ENCODE measurements at places on chromosomes 1 and 21.

- DNase-seq: no peak
- no peaks in the 10 kb centered on the region for H3K27me3 ChIP-seq
- no peak overlapping the region for H3K4me3 ChIP-seq
- H3K27ac ChIP-seq: no peak overlapping the region
- no peaks in the 10 kb centered on the region for H3K4me1 ChIP-seq
- no peaks in the 10 kb centered on the region for H3K36me3 ChIP-seq
Observed at GRCh38 chr1:83083589-83084224, 915.2 kb downstream of the TTLL7 start.

DNA sequence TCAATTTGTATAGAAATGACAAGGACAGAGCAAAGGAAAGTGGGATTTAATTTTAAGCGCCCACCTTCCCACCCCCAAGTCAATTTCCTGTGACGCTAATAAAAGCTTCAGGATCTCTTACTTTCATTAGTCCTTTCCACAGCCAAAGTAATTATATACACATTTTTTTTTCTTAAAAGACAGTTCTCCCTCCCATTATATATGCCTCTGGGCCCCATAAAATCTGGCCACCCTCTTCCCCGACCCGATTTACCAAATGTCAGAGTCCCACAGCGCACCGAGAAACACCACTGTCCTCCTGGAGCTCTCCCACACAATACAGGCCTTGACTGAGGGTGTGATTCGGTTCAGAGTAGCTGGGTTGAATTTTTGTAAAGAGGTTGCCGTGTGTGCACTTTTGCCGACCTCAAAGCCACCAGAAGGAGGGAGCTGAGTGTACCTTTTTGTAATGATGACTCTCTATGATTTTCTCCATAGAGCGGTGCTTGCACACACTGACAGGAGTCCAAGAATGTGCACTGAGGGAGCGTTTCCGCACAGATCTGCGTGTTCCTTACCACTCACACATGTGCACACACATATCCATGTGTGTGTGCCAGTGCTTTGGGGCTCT, 26.2 kb upstream of the IL10 start:
- H3K4me3 ChIP-seq: no peak overlapping the region
- no peaks in the 10 kb centered on the region for H3K27me3 ChIP-seq
- H3K36me3 ChIP-seq: no peaks in the 10 kb centered on the region
- DNase-seq: no peak
- no peak overlapping the region for H3K27ac ChIP-seq
- peaks cover 17% of the 10 kb centered on the region for H3K4me1 ChIP-seq

DNA sequence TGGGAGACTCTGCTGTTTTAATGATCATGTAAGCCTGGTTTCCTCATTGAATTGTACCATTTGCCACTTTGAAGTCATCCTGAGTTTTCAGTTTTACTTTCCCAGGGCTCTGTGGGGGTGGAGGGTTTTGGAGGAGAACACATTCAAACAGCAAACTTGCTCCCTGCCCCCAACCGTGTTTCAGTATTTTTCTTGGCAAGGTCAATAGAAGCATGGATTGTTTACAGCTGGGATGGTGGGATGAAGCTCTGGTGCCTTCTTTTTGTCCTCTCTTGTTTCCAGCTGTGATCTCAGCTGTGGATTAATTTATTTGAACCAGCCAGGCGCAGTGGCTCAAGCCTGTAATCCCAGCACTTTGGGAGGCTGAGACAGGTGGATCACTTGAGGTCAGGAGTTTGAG, 54.3 kb upstream of the SERBP1 start:
- no peaks in the 10 kb centered on the region for H3K4me1 ChIP-seq
- no peak overlapping the region for H3K27ac ChIP-seq
- H3K4me3 ChIP-seq: no peak overlapping the region
- no peaks in the 10 kb centered on the region for H3K27me3 ChIP-seq

- no peak overlapping the region for H3K27ac ChIP-seq
- H3K36me3 ChIP-seq: no peaks in the 10 kb centered on the region
- no peaks in the 10 kb centered on the region for H3K27me3 ChIP-seq
- H3K4me1 ChIP-seq: no peaks in the 10 kb centered on the region
- DNase-seq: no peak
Observed at GRCh38 chr1:248343451-248343850, 5.1 kb upstream of the OR14C36 start.

GRCh38 chr1:244341455-244342450, 110.0 kb downstream of the ADSS2 start:
- no peak overlapping the region for H3K4me3 ChIP-seq
- no peaks in the 10 kb centered on the region for H3K27me3 ChIP-seq
- DNase-seq: no peak
- H3K27ac ChIP-seq: no peak overlapping the region
- H3K4me1 ChIP-seq: no peaks in the 10 kb centered on the region
- H3K36me3 ChIP-seq: no peaks in the 10 kb centered on the region

- H3K27ac ChIP-seq: no peak overlapping the region
- no peak for DNase-seq
- H3K27me3 ChIP-seq: peaks cover 30% of the 10 kb centered on the region
- H3K4me3 ChIP-seq: no peak overlapping the region
- no peaks in the 10 kb centered on the region for H3K36me3 ChIP-seq
Observed at GRCh38 chr1:54490361-54491248, 57.4 kb upstream of the ACOT11 start.

Data from left lung (tissue), 14 donors.